ENCODE measurements at places on chromosomes 3 and 15.

DNA sequence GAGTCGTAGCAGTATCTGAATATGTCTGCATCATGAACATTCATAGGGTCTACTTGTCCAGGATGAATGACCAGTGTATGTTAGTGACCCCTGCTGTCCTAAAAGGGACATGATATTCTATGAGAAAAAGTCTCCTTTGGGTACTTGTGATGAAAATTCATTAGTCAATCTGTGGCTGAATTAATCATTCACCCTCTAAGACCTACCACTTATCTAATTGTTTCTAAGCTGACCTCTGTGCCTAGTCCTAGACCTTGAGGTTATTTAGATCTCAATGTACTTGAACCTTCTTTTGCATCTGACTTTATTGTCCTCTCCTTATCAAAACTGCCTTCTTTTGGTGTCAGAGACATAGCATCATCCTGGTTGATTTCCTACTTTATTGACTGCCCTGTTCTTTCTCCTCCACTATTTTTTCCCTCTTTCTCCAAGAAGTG, 799.3 kb downstream of the DIPK2A start:
- DNase-seq = peak; percentile 47

DNA sequence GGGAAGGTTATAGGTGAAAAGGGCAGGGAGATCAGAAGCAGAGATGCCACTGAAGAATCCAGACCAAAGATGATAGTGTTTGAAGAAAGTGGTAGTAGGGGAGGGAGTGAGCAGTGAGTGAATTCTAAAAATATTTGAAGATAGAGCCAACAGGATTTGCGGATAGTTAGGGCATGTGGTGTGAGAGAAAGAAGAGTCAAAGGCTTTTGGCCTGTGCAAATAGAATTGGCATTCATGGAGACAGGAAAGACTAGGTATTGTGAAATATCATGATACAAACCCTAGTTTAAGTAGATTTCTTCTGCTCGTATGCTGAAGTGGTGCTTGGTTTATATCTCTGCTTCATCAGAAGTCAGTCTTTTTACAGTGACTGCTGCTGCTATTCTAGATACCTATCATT, 224.2 kb upstream of the CFAP20DC start:
- DNase-seq = peak; percentile 33

GRCh38 chr3:94904156-94904674, 841.4 kb downstream of the NSUN3 start:
- no peak for DNase-seq

- DNase-seq = peak; percentile 57
These were observed 99.7 kb downstream of the RARB start for GRCh38 chr3:25527801-25528200.

GRCh38 chr3:133390715-133391114, 9.1 kb upstream of the BFSP2 start:
- no peak for DNase-seq

DNA sequence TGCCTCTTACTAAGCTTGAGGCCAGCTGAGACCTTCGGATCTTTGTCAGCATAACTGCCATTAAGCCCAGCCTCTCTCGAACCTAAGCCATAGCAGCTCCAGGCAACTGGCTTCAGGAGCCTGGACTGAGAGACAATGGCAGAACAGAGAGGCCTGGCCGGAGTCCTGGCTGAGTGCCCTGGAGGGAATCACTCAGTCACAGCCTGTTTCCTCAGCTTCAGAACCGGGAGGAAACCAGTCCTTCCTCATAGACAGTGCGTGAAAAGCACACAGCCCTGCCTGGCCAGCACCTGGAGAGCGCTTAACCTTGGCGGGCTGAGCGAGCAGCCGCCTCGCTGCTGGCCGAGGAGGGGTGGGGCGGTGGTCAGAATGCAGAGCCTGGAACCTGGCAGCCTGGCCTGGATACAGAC, 21.6 kb downstream of the RNU5B-1 start:
- DNase-seq = peak; percentile 10

GRCh38 chr3:79766496-79767193, 1.2 kb downstream of the ROBO1 start:
- DNase-seq = no peak

- no peak for DNase-seq
These were observed 41.1 kb downstream of the TNFAIP8L3 start for GRCh38 chr15:51053571-51053970.

Measured in fibroblast of upper back skin (primary cell).